ENCODE measurements at places on chromosomes 6 and 20.

DNA sequence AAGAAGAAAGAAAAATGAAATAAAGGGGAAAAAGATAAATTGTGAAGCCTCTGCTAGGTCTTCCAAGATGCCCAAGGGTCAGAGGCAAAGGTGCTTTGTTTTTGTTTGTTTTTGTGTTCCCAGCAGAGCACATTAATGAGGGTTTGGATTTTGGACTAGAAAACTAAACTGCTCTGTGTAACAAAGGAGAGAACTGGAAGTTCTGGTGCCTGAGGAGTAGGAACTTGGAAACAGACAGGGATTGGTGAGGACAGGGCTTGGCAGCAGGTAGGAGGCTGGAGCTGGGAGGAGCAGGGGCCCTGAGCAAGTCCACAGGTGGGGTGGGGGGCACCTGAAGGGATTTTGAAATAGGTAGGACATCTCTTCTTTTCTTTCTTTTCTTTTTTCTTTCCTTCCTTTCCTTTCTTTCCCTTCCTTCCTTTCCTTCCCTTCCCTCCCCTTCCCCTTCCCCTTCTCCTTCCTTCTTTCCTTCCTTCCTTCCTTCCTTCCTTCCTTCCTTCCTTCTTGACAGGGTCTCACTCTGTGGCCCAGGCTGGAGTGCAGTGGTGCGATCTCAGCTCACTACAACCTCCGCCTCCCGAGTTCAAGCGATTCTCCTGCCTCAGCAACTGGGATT lies 15.3 kb upstream of the ABRACL start:
- no peak for DNase-seq

DNA sequence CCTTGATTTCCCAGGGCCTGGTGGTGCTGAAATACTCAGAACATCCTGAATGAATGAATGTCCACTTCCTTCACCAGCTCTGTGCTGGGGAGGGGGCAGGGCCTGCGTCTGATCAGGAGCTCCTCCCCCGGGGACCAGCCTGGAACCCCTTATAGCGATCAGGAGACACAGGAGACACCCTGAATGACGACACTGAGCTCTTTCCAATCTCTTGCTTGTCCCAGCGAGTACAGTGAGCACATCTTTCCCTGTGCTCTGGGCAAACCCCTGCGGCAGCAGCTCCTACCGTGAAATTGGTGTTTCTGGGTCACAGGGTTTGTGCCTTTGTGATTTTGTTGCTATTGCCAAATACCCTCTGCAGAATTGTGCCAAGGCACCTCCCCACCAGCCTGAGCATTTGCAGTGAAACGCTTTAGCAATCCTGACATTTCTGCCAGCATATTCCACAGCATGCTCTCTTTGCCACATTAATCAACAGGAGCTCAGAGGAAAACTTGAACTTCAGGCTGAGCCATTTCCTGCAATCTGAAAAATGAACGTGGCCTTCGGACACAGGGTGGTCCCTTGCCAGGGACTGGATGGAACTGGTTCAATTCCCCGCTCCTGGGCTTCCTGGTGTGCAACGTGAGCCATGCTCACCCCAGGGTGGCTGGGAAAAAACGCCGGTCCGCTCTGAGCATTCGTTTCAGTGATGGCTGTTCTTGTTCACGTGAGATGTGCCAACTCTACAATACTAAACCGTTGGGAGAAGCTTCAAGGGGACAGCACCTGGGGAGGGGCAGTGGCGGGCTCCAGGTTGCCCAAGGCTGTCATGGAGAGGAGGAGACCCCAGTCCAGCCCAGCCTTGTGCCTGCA lies 23.1 kb upstream of the MRGBP start:
- no peak for DNase-seq

DNA sequence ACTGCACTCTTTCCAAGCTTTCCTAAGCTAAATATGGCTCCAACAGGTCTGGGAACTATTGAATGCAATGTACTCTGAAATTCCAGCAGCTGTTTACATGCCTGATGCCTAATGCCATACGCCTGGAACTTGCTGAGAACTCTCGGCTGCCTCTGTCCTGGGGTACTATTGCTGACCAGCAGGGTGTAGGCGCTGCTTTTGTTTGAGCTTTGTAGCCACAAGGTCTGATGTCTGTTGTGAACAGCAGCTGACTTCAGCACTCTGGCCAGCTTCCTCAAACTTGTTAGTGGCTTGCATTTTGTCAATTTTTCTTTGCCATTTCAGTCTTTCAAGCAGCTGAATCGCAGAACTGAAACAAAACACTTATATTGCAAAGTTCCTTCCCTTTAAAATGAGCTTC lies 26.7 kb downstream of the SAYSD1 start:
- DNase-seq, result no peak

GRCh38 chr6:145139895-145140294 lies 595.4 kb downstream of the EPM2A start:
- DNase-seq, result no peak

DNA sequence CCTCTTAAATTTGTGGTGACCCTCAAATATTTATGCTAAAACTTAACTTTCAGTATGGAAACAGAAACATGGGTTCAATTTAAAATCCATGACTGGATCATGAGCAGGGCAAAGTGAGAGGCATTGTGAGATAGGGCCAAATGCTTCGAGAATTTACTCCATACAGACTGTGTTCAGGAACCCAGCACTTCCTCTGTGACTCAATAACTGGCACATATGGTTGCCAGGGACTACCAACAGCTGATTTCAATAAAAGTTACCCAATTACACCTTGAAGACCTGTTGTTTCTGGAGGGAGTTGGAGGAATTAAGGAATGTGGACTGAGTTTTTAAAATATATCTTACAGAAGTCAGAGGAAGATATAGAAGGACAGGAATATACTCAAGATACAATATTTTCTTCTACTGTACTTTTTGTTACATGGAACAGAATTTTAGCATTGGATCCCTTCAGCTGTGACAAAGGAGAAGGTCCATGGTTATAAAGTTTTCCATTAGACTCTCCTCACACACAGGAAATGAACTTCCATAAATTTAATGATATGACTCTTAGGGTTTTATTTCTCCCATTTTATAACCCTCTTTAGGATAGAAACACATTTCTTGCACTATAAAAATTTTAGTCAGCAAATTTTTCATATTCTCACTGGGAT lies 258.5 kb downstream of the KHDC1L start:
- DNase-seq, result no peak

Data from stimulated activated CD8-positive, alpha-beta memory T cell treated with anti-CD3 and anti-CD28 coated beads, Interleukin-4, amount 100 ng/mL, for 4 hours (primary cell).